ENCODE measurements at places on chromosomes 16 and 17. TPM values are rescaled to one million over a fixed set of nuclear protein-coding genes. Genes with fewer than 3 reads are reported as not detected.

CLEC18C gene
- 0.12 TPM for total RNA-seq

TEKT1 gene
- not detected for total RNA-seq

PIGL gene
- 17.7 TPM for total RNA-seq

ADGRG1 gene
- total RNA-seq: 9.0 TPM

KIF18B gene
- 2.6 TPM for total RNA-seq

NPIPA2 gene
- total RNA-seq: not detected

PRRT2 gene
- total RNA-seq: 0.26 TPM

MILR1 gene
- total RNA-seq: 16.3 TPM

RNF222 gene
- total RNA-seq: not detected

SOX15 gene
- 0.26 TPM for total RNA-seq

FAM117A gene
- total RNA-seq: 2.0 TPM

PITPNM3 gene
- 2.5 TPM for total RNA-seq

NHLRC4 gene
- 1.7 TPM for total RNA-seq

MT3 gene
- not detected for total RNA-seq

CDH16 gene
- total RNA-seq: not detected

OR1E1 gene
- total RNA-seq: not detected

FGF11 gene
- 0.19 TPM for total RNA-seq

WNT3 gene
- total RNA-seq: 0.66 TPM

LDHD gene
- 0.31 TPM for total RNA-seq

ZFP3 gene
- 1.7 TPM for total RNA-seq

MAP2K6 gene
- 0.26 TPM for total RNA-seq

KRT23 gene
- not detected for total RNA-seq

ERN2 gene
- 0.19 TPM for total RNA-seq

E2F4 gene
- total RNA-seq: 42.5 TPM

CPNE2 gene
- 12.4 TPM for total RNA-seq

GALR2 gene
- not detected for total RNA-seq

VAT1L gene
- total RNA-seq: 0.26 TPM

CSH1 gene
- total RNA-seq: not detected

KRT35 gene
- total RNA-seq: not detected

GAS2L2 gene
- total RNA-seq: not detected

MIEF2 gene
- total RNA-seq: 15.1 TPM
